ENCODE measurements at places on chromosomes 11 and 22.

DNA sequence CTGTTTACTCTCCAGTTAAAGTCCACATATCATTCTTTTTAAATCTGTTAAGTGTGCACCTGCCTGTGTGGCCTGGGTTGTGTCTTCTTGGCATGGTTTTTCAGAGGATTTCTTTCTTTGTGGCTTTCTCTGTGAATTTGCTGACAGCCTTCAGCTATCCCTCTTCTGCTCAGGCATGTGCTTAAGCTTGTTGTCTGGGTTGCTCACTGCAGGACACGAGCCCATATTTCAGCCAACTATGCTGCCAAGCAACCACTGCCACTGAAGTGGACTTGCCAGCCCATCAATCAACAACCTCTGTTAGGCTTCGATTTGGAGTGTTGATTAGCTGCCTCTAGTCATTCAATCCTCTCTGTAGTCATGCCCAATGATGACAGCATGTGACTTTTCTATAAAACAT is 18.4 kb downstream of the OR51I2 start:
- DNase-seq, result no peak

DNA sequence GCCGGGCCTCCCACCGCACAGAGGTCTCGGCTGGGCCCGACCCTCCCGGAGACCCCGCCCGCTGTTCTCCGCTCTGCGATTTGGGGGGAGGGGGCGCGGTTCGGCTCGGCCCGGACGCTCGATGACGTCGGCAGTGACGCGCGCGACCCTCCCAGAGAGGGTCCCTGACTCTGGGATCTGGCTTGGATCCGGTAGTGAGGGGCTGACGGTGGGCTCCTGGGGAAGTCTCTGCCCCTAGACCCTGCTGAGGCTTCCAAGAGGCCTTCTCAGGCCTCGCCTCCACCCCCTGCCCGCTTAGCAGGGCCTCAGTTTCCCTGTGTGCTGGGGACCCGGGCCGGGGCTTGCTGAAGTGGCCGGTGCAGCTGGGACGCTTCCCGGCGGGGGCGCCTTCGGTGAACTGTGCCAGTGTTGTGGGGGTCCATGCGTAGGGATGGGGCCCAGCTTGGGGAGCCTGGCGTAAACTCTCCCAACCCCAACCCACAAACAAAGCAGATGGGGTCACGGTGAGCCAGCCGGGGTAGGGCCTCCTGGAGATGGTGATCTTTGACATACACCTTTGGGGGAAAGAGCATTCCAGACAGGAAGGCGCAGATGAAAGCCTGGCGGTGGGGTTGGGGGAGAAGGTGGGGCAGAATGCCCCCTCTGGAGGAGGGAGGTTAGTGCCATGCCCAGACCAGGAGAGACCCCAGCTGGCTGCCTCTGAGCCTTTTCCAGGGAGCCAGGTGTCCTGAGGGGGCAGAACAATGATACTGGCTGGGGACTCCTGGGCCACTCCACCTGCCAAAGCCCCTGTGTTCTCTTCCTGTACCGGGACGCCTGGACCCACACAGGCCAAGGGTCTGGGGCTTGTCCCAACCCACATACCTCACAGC is 1.0 kb downstream of the B4GALNT4 start:
- no peak for DNase-seq

DNA sequence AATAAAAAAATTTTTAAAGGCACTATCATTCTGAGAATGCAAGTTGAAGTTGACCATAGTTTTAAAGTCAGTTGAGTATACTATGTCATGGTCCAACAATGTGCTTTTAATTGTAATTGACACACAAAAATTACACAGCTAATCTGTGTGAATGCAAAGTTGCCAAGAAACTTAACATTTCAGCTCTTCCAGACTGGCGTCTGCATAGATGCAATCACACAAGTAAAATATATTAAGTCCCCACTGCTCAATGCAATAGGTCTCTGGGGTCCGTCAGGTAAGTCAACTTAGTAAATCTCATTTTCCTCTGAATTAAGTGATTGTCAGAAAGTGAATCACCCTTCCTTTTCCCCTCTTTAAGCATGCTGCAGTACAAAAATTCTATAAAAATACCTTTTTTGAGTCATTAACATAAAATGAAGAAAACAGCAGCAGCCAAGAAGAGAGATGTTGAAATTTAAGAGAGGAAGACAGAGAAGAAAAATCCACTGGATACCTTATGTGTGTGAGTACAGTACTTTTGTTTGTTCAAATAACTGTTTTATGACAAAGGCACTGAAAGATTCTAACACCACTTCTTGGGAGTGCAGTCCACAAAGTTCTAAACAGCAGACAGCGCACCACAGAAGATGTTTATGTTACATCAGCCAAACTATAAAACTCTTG is 5.1 kb downstream of the FZD4 start:
- no peak for DNase-seq

DNA sequence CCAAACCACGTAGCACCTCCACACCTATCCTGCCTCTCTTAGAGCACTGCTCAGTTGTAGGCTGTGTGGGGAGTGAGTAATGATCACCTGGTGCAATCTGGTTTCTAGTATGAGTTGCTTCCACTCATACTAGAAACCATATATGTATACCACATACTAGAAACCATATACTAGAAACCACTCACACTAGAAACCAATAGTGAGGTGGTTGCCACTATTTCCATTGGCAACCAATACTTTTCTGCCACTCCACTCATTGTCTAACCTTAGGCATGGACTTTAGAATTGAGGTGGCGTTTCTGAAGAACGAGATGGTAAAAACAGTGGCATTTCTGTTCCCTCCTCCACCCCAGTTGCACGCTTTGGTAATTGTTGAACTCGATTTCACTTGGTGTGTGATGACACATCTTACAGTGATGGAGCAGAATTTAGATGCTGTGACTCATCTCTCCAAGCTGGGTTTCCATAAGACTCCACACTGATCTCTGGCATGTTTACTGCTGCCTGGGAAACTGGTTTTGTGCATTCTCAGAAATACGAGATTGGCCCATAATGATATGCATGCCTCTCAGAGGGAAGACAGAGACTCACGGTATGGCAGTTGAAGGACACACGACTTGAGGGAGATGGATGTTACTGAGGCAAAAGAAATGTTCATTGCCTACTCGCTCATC is 82.9 kb downstream of the KIRREL3 start:
- DNase-seq, result peak; percentile 84

- DNase-seq, result no peak
These were observed 1.0 kb upstream of the CHRM1 start for GRCh38 chr11:62922189-62922589.

DNA sequence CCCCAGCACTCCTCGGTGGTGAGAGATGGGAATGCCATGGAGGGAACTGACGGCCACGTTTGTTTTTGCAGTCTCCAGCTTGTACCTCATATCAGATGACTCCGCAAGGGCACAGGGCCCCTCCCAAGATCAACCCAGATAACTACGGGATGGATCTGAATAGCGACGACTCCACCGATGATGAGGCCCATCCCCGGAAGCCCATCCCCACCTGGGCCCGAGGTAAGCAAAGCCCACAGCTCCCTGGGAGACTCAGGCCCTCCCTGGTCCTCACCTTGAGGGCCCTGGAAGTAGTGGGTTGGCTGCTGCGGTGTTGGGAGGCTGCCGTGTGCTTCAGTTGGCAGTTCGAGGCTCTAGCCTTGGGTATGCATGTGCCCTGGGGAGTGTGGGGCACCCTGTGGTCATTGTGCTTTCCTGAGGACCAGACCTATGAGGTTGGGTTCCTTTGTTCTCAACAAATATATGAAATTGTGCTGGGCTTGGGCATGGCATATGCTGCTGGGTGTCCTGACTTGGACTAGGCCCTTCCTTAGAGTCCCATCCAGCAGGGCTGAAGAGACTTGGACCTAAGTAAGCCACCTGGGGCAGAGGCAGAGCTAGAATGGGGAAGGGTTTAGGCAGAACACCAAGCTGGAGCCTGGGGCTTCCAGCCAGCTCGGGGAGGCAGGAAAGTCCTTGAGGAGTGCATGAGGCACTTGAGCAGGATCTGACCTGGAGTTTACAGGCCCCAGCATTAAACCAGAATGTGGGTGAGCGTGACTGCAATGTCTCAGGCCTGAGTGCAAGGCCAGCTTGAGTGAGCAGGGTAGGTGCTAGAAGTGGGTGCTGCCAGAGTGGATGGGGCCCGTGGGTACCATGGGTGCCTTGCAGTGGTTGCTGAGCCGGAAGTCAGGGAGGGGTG is 26.4 kb downstream of the INCENP start:
- no peak for DNase-seq

DNA sequence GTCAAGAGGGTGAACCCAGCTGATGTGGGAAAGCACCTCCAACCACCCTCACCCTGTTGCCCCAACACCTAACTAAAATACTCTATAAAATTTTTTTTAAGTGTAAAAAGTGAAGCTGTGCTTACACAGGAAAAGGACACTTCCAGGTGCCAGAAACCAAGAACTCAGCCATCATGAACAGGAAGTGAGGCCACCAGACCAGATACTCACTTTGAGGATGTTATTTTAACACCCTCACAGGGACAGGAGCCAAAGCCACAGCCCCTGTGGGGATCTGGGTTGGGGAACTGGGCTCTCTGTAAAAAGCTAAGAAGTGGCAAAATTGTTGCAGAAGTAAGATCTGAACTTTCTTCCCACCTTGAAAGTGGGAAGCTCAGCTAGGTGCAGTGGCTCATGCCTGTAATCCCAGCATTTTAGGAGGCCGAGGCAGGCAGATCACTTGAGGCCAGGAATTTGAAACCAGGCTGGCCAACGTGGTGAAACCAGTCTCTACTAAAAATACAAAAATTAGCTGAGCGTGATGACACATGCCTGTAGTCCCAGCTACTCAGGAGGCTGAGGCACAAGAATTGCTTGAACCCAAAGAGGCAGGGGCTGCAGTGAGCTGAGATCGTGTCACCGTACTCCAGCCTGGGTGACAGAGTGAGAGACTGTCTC is 3.8 kb downstream of the RSPH14 start:
- DNase-seq, result no peak

DNA sequence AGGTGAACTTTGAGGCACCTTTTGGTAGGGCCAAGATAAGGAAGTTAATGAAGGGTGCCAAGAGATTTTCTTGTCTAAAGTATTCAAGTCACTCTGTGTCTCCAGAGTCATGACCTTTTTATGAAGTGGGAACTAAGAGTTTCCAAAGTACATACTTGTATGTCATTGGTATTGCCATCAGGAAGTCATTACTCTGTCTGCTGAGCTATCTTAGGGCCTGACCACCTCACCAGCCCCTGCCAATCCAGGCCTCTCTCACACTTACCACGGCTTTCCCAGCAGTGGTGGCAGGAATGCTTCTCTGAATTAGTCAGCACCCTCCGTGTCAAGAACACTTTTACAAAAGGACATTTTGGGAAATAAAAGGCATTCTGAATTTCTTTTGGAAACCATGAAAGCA is 192.8 kb upstream of the MTNR1B start:
- DNase-seq, result no peak

- DNase-seq, result no peak
These were observed 29.7 kb upstream of the CYB5R3 start for GRCh38 chr22:42678894-42679293.

GRCh38 chr11:129373489-129373953 is 2.1 kb upstream of the BARX2 start:
- DNase-seq, result no peak

DNA sequence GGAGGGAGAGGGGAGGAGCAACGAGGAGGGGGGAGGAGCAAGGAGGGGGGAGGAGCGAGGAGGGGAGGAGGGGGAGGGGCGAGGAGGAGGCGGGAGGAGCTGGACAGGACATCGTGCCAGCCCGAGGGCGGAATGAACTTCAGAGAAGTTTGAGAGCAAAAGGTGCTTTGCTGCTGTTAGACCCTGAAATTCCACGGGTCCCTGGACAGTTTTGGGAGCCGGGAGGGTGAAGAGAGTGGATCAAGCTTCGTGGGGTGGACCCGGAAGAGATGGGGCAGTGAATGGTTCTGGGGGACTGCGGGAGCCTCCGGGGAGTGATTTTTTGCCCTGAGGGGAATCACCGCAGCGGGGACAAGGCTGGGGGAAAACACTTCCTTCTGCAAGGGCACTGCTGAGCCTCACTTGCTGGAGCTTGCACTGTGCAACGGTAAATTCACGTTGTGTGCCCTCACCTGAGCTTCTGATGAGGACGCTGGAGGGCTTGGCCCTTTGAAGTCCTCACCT is 10.7 kb upstream of the NLRP6 start:
- DNase-seq, result no peak

GRCh38 chr11:9748361-9748970 is 84.6 kb downstream of the SWAP70 start:
- DNase-seq, result peak; percentile 66

DNA sequence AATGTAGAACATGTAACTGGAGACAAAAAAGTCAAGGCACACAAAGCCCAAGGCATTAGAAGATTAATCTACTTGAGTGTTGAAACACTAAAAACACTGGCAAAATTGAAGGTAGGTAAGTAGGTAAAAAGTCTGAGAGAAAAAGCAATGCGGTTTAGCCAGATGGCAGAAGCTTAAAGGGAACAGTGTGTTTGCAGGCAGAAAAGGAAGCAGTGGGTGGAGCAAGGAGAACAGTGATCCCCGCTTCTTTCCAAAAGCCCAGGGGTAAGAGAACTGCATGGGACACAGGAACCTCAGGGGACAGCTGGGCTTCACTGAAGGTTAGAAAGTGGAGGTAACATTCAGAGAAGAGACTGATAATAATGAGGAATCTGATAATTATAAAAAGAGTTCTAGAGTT is 16.0 kb downstream of the MRE11 start:
- no peak for DNase-seq

GRCh38 chr11:108239076-108239475 is 16.2 kb downstream of the ATM start:
- no peak for DNase-seq

- DNase-seq, result no peak
These were observed 130.8 kb downstream of the FCHSD2 start for GRCh38 chr11:73011126-73011817.

All from fibroblast of the conjunctiva (primary cell).